Small intestine (tissue), 16 donors: ENCODE measurements at places on chromosomes 3 and 15. TPM values are rescaled to one million over a fixed set of nuclear protein-coding genes. Genes with fewer than 3 reads are reported as not detected.
A peak's percentile ranks its signal among the peaks of the same experiment; 100 is the strongest.

The NR1I2 gene
- polyA plus RNA-seq: 37.8 TPM

The EAF1 gene
- polyA plus RNA-seq: 9.8 TPM

The XIRP1 gene
- 0.46 TPM for polyA plus RNA-seq

The TM6SF1 gene
- polyA plus RNA-seq: 1.6 TPM

The EFCC1 gene
- 3.1 TPM for polyA plus RNA-seq

GRCh38 chr3:112007633-112008032 lies 8.9 kb downstream of the TAGLN3 start:
- no peaks in the 10 kb centered on the region for H3K27me3 ChIP-seq
- no peak for DNase-seq
- H3K27ac ChIP-seq: no peak overlapping the region
- H3K36me3 ChIP-seq: no peaks in the 10 kb centered on the region

- no peaks in the 10 kb centered on the region for H3K27me3 ChIP-seq
- no peak for DNase-seq
- H3K36me3 ChIP-seq: no peaks in the 10 kb centered on the region
- no peak overlapping the region for H3K27ac ChIP-seq
- no peak overlapping the region for H3K4me3 ChIP-seq
These were observed 45.7 kb downstream of the CTDSPL start for GRCh38 chr3:37907371-37907770.

GRCh38 chr3:160793722-160794252 lies 37.8 kb downstream of the PPM1L start:
- H3K36me3 ChIP-seq: no peaks in the 10 kb centered on the region
- no peak overlapping the region for H3K27ac ChIP-seq
- no peak for DNase-seq

DNA sequence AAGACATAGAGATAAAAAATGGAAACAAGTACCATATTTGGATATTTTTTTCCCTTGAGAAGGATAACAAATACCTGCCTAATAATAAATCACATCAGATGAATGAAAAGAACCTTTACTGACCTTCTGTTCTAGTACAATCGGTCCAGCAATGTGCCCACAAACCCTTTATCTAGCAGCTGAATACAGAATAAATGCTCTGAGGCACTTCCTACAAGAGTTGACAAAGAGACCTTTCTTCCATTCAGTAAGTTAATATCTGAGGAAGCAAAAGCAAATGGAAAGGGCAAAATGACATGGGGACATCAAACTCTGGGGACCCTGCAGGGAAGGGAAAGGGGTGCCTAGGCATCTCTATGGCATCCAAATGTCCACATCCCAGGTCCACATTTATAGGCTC lies 115.8 kb downstream of the NEK10 start:
- no peak overlapping the region for H3K27ac ChIP-seq
- no peaks in the 10 kb centered on the region for H3K4me1 ChIP-seq
- no peaks in the 10 kb centered on the region for H3K27me3 ChIP-seq
- no peak for DNase-seq
- H3K4me3 ChIP-seq: no peak overlapping the region

- H3K4me1 ChIP-seq: peaks cover 13% of the 10 kb centered on the region
- H3K4me3 ChIP-seq: no peak overlapping the region
- no peaks in the 10 kb centered on the region for H3K36me3 ChIP-seq
- DNase-seq: peak; percentile 87
- no peaks in the 10 kb centered on the region for H3K27me3 ChIP-seq
- H3K27ac ChIP-seq: no peak overlapping the region
These were observed 103.5 kb downstream of the CD47 start for GRCh38 chr3:107987036-107987939.

- no peak for DNase-seq
- H3K4me3 ChIP-seq: no peak within 1 kb of the TSS
- no peaks in the 10 kb centered on the region for H3K36me3 ChIP-seq
- peaks cover 13% of the 10 kb centered on the region for H3K27me3 ChIP-seq
These were observed at the start of gene ALDH1L1 for GRCh38 chr3:126180477-126181397. Gene ALDH1L1, minus strand, starts transcription at chr3:126180586. Its CDS starts 19,607 bp downstream, at chr3:126160979.

- H3K36me3 ChIP-seq: no peaks in the 10 kb centered on the region
- H3K27ac ChIP-seq: no peak overlapping the region
- no peak for DNase-seq
- H3K4me3 ChIP-seq: no peak overlapping the region
These were observed 21.2 kb downstream of the IL5RA start for GRCh38 chr3:3089017-3089416.

DNA sequence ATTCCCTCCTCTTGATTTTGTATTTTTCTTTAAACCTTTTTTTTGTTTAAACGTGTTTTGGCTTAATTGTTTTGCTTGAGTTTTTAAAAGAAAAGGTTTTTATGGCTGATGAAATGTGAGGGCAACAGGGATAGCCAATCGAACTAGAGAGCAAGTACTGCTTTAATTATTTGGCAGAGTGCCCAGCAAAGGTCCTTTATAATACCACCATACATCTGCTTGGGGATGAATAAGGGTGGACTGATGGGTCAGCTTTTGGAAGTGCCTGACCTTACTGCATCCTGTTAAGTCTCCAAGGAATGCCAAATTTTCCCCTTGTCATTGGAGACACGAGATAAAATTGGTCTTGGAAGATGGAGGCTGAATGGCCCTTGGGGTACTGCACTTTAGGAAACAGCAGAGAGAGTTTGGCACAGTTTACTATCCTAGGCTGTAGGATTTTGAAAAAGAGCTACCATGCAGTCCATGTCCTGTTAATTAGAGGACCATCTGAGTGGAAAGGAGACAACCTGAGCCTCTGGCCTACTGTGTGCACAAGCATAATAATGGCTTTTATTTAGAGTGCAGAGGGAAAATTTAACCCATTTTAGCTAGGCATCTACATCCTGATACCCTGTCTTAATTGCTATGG lies 19.8 kb upstream of the MTHFS start:
- peaks cover 2% of the 10 kb centered on the region for H3K27me3 ChIP-seq
- DNase-seq: no peak
- H3K27ac ChIP-seq: no peak overlapping the region
- H3K4me3 ChIP-seq: no peak overlapping the region
- H3K4me1 ChIP-seq: no peaks in the 10 kb centered on the region

GRCh38 chr15:98282656-98283332 lies 322.3 kb downstream of the ARRDC4 start:
- DNase-seq: no peak
- H3K4me1 ChIP-seq: no peaks in the 10 kb centered on the region
- no peak overlapping the region for H3K27ac ChIP-seq
- peaks cover 8% of the 10 kb centered on the region for H3K27me3 ChIP-seq
- no peaks in the 10 kb centered on the region for H3K36me3 ChIP-seq
- H3K4me3 ChIP-seq: no peak overlapping the region

DNA sequence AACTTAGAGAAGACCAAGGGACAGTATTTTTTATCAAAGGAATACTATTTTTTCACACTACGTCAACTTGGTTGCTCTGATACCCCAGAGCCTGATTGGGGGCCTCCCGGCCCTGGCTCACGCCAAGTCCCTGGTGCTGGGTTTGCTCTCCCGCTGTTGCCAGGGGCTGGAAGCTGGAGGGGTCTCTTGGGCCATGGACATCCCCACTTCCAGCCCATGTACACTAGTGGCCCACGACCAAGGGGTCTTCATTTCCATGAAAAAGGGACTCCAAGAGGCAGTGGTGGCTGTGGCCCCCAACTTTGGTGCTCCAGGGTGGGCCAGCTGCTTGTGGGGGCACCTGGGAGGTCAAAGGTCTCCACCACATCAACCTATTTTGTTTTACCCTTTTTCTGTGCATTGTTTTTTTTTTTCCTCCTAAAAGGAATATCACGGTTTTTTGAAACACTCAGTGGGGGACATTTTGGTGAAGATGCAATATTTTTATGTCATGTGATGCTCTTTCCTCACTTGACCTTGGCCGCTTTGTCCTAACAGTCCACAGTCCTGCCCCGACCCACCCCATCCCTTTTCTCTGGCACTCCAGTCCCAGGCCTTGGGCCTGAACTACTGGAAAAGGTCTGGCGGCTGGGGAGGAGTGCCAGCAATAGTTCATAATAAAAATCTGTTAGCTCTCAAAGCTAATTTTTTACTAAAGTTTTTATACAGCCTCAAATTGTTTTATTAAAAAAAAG lies 20.3 kb upstream of the BSN start:
- H3K27ac ChIP-seq: peak overlapping the region; percentile 56
- H3K4me3 ChIP-seq: no peak overlapping the region
- H3K4me1 ChIP-seq: no peaks in the 10 kb centered on the region
- H3K36me3 ChIP-seq: peaks cover 49% of the 10 kb centered on the region
- no peaks in the 10 kb centered on the region for H3K27me3 ChIP-seq

- H3K27me3 ChIP-seq: peaks cover 3% of the 10 kb centered on the region
- no peaks in the 10 kb centered on the region for H3K36me3 ChIP-seq
- H3K27ac ChIP-seq: no peak overlapping the region
- H3K4me1 ChIP-seq: peaks cover 12% of the 10 kb centered on the region
These were observed 14.1 kb upstream of the TMEM115 start for GRCh38 chr3:50373146-50374051.

DNA sequence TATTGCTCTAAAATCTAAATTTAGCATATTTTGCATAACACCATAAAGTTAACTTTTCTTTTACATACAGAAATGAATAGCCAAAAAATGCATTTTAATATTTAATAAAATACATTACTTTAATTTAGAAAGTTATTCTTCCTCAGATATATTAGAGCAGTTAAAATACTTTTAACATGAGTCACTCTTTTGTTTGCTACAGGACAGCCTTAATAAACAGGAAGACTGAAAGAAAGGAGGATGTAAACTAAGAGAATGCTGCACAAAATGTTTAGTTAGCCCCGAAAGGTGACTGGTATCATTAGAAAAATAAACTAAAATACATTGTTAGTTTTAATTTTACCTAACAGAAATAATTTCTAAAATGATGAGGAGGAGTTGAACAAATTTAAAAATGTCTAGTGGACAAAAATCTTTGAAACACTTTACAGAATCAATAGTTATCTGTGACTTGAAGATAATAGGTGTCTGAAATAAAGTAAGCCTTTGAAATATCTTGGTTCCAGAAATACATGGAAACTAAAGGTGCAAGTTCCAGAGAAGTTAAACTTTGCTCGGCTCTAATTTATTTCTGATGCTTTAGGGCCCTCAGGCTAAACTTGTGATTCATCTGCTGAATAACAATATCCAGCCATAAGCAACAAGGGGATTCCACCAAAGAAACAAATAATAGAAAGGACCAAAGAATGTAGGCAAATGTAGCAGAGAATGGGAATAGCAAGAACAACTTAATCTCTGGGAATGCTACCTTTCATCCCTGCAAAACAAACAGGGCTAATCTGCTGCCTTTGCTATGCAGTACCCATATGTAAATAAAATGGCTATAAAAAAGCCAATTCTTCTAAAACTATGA lies 138.3 kb upstream of the UBP1 start:
- no peaks in the 10 kb centered on the region for H3K27me3 ChIP-seq
- H3K36me3 ChIP-seq: peaks cover 8% of the 10 kb centered on the region
- H3K4me3 ChIP-seq: no peak overlapping the region
- peak; percentile 38 for DNase-seq
